ENCODE measurements at places on chromosomes 1 and 21. TPM values are rescaled to one million over a fixed set of nuclear protein-coding genes. Genes with fewer than 3 reads are reported as not detected.

ANGPTL1 gene
- total RNA-seq, result 19.2 TPM

CLCN6 gene
- 17.7 TPM for total RNA-seq

OR2L8 gene
- not detected for total RNA-seq

PSMB2 gene
- total RNA-seq, result 73.1 TPM

FCER1A gene
- 0.89 TPM for total RNA-seq

KRTAP23-1 gene
- total RNA-seq, result not detected

SH3BGR gene
- total RNA-seq, result 3.5 TPM

RNF186 gene
- total RNA-seq, result not detected

ETS2 gene
- 129 TPM for total RNA-seq

DNA sequence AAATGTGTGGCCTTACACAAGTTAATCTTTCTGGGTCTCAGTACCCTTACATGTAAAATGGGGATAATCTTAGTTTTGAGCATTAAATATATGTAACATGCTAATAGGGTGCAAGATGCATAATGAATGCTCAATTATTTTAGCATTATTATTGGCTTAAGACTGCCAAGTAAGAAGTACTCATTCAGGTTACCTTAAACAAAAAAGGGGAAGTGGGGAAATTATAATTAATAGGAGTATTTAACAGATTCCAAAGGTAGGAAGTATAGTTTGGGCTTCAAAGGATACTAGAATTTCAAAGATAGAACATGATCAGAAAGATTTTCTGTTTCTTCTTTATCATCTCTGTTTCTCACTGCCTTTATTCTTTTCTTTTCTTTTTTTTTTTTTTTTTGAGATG is 5.8 kb upstream of the CFAP126 start:
- no peak for DNase-seq
- H3K27me3 ChIP-seq, result no peaks in the 10 kb centered on the region
- H3K4me1 ChIP-seq, result no peaks in the 10 kb centered on the region
- H3K36me3 ChIP-seq, result no peaks in the 10 kb centered on the region
- no peak overlapping the region for H3K4me3 ChIP-seq

DNA sequence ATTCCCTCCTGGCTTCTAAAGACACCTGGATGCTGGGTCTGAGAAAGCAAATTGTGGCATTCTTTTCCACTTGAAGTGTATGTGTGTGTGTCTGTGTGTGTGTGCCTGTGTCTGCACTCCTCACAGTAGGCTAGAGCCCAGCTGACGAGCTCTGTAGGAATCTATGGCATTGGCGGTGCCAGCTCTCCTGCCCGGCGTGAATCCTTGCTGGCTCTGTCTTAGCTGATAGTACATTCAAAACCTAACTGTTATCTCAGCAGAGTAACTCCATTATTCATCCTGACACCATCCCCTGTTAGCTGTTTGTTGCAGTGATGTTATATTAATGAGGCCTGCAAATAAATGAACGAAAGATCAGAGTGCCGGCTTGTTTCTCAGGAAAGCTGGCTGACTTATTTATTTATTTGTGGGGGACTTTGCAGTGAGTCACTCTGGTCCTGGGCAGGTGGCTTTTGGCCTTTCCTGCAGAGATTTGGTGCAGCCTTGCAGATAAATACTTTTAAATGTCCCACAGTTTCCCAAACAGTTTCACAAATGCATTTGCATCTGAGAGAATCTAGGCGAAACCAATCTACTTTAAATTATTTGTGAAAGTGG is 160.6 kb upstream of the CD34 start:
- DNase-seq, result no peak
- no peak overlapping the region for H3K27ac ChIP-seq
- no peaks in the 10 kb centered on the region for H3K4me1 ChIP-seq
- peaks cover 79% of the 10 kb centered on the region for H3K36me3 ChIP-seq
- no peaks in the 10 kb centered on the region for H3K27me3 ChIP-seq
- no peak overlapping the region for H3K4me3 ChIP-seq

GRCh38 chr1:16026723-16027484 is 5.1 kb downstream of the CLCNKA start:
- H3K27ac ChIP-seq, result no peak overlapping the region
- no peak overlapping the region for H3K4me3 ChIP-seq
- no peak for DNase-seq
- H3K36me3 ChIP-seq, result no peaks in the 10 kb centered on the region

DNA sequence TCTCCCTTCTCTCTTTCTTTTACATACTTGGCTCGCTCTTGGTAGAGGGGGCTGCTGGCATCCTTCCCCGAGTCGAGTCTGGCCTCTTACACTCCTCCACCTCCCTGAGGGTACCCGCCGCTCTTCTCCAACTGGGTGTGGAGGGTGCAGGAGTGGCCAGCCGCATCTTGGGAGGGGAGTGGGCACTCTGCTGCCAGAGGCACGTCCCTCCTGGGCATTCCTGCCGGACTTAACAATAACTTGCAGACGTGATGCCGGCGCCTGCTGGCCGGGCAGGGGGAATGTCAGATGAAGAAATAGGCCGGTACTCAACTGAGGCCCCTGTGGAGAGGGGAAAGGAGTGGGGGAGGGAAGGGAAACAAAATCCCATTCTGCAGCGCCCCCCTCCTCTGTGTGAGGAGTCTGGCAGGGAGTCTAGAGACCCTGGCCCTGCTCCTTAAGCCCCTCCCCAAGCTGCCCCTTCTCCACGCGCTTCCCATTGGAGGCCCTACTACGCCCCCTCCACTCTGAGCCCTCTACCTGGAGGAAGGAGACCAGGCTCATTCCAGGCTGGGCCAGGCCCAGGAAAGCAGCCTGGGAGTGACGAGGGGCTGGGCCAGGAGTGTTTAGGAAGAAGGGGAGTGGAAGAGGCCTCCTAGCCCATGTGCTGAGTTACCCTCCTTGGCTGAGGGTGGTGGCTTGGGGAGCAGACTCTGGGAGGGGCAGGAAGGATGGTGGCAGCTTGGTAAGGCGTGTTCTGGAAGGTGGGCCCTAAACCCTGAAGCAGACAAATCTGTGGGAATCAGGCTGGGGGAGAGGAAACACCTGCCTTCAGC is 1.8 kb downstream of the ATP2B4 start:
- peak overlapping the region; percentile 95 for H3K27ac ChIP-seq
- H3K4me3 ChIP-seq, result peak overlapping the region; percentile 82
- peak; percentile 85 for DNase-seq
- peaks cover 32% of the 10 kb centered on the region for H3K4me1 ChIP-seq

- no peak for DNase-seq
- no peak overlapping the region for H3K4me3 ChIP-seq
- H3K4me1 ChIP-seq, result no peaks in the 10 kb centered on the region
- no peaks in the 10 kb centered on the region for H3K36me3 ChIP-seq
- H3K27ac ChIP-seq, result no peak overlapping the region
- no peaks in the 10 kb centered on the region for H3K27me3 ChIP-seq
Measured at GRCh38 chr21:31137960-31138359, 99.7 kb upstream of the KRTAP19-8 start.

DNA sequence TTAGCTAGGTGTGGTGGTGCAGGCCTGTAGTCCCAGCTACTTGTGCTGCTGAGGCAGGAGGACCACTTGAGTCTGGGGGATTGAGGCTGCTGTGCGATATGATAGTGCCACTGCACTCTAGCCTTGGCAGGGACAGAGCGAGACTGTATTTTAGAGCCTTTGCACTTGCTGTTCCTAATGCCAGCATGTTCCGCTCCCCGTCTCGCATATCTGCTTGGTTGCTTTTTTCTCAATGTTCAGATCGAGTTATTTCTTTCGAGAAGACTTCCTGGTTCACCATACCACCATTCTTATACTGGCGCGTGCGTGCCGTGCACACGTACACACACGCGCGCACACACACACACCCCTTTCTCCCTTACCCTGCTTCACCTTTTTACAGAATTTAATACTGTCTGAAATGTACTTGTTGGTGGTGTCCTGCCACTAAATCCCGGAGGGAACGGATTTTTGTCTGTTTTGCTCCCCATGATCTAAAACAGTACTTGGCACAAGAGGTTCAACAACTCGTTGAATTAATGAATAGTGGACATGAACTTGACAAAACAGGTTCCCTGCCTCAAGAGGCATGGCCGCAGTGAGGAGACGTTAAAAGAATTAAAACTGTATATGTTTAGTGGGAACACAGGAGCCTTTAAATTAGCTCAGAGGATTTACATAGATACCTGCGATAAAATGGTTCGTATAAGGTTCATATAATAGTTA is 1.1 kb upstream of the RPRD2 start:
- H3K4me3 ChIP-seq, result peak overlapping the region; percentile 63
- H3K36me3 ChIP-seq, result no peaks in the 10 kb centered on the region
- no peaks in the 10 kb centered on the region for H3K4me1 ChIP-seq
- H3K27me3 ChIP-seq, result no peaks in the 10 kb centered on the region
- no peak for DNase-seq

GRCh38 chr1:55179177-55179835 is 35.9 kb downstream of the USP24 start:
- no peaks in the 10 kb centered on the region for H3K27me3 ChIP-seq
- H3K4me1 ChIP-seq, result peaks cover 14% of the 10 kb centered on the region
- no peak for DNase-seq
- H3K4me3 ChIP-seq, result no peak overlapping the region
- no peak overlapping the region for H3K27ac ChIP-seq
- peaks cover 14% of the 10 kb centered on the region for H3K36me3 ChIP-seq

DNA sequence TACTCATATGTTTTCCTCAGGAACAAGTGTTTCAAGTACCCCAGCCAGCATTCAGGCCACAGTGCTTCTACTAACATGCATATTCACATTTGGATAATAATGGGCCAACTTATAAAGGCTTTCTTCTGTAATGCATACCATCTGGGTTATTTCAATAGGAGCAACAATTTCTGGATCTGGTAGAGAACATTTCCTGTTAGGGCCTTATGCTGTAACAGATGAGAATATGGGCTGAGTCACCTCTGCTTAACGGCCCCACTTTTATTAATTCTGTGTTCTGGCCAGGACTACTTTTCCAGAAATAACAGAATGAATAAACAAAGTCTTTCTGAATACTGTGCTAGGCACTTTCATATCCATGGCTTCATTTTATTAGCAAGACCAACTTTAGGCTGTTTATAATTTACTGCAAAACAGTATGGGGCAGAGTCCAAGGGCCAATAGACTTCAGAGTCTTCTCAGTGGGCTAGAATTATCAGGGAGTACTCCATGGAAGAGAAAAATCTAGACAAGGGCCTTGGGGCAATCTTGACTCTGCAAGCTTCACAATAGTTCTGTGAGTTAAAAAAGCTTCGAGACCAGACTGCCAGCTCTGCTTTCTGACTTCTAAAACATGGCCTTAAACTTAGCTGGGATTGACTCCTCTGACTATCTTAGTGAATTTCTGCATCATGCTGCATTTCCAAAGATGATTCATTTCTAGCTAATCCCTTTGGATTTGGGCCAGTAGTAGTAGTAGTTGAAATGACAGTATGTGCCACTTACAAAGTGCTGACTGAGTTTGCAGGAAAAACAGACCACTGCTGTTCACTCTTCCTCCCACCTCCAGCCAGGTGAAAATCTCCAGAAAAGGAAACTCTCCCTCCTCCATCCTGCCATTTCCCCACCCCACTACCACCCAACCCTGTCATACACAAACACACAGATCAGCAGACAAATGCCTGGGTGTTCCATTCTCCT is 8.2 kb upstream of the SSX2IP start:
- H3K4me1 ChIP-seq, result peaks cover 7% of the 10 kb centered on the region
- H3K27me3 ChIP-seq, result no peaks in the 10 kb centered on the region

- no peaks in the 10 kb centered on the region for H3K27me3 ChIP-seq
- no peak overlapping the region for H3K4me3 ChIP-seq
- no peak for DNase-seq
Measured at GRCh38 chr1:64893921-64894320, 72.4 kb downstream of the JAK1 start.

DNA sequence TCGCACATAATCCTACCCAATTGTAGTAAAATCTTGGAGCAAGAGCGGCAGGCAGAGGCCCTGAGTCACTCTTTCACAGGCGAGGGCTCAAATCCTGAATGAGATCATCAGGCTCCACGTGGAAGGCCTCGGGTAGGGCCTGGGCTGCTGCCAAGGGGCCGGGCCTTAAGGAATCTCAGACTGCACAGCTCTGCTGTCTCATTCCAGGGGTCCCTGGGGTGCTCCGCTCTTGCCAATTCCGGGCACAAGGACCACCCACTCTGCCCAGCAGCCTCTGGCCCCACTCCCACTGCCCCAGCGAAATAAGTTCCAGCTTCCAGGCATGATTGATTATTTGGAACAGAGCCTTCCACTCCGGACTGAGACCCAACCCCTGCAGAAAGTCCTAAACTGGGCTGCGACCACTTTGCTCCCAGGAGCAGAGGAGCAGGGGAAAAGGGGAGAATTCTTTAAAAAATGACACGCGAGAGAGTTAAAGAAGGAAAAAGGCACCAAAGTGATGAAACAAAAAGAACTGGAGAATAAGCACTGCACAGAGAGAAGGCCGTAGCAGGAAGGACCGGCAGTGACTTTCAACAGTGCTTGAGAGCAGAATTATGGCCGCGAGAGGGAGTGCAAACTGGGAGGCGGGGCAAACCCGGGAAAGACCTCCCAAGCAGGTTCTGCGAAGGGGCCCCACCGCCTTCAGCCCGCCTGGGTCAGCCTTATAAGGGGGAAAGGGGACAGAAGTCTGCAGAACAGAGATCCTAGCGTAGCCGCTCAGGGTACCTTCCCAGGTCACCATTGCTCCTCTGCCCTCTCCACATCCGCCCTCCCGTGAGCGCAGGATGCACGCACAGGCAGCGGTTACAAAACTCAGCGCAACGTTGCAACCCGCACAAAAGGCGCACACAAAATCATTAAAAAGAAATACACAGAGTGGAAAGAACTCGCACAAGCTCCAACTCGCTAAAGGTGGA is 2.0 kb downstream of the ADAMTS1 start:
- H3K4me1 ChIP-seq, result peaks cover 12% of the 10 kb centered on the region
- H3K36me3 ChIP-seq, result peaks cover 39% of the 10 kb centered on the region
- H3K4me3 ChIP-seq, result peak overlapping the region; percentile 43
- H3K27ac ChIP-seq, result peak overlapping the region; percentile 84

DNA sequence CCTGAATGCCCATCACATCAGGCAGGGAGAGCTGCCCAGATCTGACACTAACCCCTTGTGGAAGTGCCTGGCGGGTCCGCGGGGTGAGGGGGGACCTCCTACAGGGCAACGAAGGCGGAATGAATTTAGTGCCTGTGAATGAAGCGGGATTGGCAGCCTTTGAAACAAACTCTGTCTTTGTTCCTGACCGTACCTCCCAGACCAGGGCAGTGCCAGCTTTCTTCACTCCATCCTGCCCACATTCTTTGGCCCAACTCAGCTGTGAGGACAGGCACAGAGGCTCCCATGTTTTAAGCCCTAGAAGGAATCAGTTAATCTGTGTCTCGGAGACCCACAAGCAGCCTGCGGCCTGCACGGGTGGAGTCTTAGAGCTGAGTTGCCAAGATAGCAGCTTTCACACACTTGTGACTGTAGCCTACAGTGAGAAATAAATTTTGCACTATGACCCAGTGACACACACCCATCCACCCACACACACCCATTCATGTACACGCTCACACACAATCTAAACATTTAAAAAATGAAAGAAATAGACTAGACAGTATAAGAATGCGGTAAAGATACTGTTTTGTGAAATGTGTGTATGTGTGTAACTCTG is 60.1 kb upstream of the USP24 start:
- H3K27ac ChIP-seq, result no peak overlapping the region
- no peaks in the 10 kb centered on the region for H3K4me1 ChIP-seq
- no peaks in the 10 kb centered on the region for H3K27me3 ChIP-seq
- H3K36me3 ChIP-seq, result no peaks in the 10 kb centered on the region
- no peak for DNase-seq

All from left lung (tissue), 14 donors.